ENCODE measurements at places on chromosomes 12 and 14.

DNA sequence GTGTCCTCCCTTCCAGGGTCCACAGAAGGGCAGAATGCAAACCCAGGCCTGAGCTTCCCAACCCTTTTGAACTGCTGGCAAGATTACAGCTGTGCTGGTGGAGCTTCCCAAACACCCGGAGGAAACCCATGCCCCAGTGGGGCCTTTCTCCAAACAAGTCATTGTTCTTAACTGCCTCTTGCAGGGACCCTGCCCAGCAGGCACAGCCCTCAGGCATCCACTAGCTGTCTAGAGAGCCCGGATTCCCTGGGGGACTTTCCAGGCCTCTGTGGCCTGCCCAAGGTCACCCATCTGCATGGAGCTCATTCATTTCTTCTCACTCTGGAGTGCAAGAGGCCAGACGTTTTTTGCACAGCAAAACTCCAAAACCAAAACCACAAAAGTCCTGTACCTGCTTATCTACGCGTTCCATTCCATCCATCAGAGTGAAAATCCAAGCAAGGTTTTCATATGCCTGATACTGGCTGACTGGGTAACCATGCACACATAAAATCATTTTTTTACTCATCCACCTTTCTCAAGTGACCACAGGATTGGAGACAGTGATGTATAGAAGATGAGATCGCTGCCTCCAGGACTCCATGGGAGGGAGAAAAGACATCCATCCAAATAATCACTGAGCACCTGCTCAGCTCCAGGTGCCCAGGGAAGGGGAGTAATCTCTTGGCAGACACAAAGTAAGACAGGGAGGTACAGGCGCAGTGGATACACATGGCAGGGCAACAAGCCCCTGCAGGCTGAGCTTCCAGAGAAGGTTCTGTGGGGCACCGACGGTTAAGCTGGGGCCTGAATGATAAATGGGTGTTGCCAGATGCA lies 17.2 kb upstream of the BDKRB2 start:
- no peak for DNase-seq

GRCh38 chr14:99549684-99550083 lies 54.3 kb downstream of the CCDC85C start:
- no peak for DNase-seq

DNA sequence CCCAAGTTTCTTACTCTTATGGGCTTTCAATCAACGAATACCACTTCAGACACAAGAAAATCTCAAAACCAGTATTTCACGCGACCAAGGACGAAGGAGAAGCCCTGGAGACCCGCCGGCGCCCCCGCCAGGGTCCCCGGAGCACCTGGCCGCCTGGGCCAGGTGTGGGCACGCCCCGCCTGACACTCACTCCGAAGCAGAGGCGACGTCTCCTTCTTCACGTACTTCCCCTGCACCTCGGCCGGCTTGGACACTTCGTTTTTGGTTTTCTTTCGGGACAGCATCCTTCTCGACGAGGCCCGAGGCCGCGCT lies 466 bp downstream of the SAV1 start:
- peak; percentile 58 for DNase-seq

- no peak for DNase-seq
These were observed 347.6 kb downstream of the TMEM121 start for GRCh38 chr14:105873870-105874512.

DNA sequence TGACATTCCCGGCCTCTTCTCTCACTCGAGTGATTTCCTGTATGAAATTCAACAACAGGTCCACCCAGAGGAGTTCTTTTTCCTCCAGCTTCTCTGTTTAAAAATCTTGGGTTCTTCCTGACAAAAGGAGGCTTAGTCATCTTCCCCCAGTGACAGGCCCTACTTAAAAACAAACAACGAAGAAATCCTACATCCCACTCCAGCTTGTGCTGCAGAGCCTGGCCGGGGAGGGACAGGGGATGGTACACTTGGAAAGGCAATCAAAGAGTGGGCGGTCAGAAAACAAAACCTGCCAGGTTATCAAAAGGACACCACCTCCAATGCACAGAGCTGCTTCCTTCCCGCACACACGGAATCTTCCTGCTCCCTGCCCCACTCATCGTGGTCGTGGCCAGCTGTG lies 101.3 kb downstream of the CACNA1C start:
- DNase-seq, result no peak

Data from mucosa of descending colon (tissue), 3 donors.